ENCODE measurements at places on chromosomes 1 and 21. TPM values are rescaled to one million over a fixed set of nuclear protein-coding genes. Genes with fewer than 3 reads are reported as not detected.

The NPHS2 gene
- not detected for total RNA-seq

The NBPF9 gene
- total RNA-seq = 11.7 TPM

The IBA57 gene
- total RNA-seq = 2.3 TPM

The KIF26B gene
- 9.3 TPM for total RNA-seq

The ARID1A gene
- 11.9 TPM for total RNA-seq

The IFI16 gene
- 107 TPM for total RNA-seq

The DCST2 gene
- total RNA-seq = not detected

The POGK gene
- 20.0 TPM for total RNA-seq

The MLLT11 gene
- 5.9 TPM for total RNA-seq

The MOV10 gene
- 28.8 TPM for total RNA-seq

The DPT gene
- total RNA-seq = not detected

The REN gene
- total RNA-seq = not detected

The SLC5A9 gene
- not detected for total RNA-seq

The MMP23B gene
- 8.1 TPM for total RNA-seq

The ATP1A4 gene
- total RNA-seq = not detected

The ADORA3 gene
- total RNA-seq = not detected

The MIXL1 gene
- not detected for total RNA-seq

The POU3F1 gene
- total RNA-seq = not detected

The DCDC2B gene
- total RNA-seq = not detected

Measured in regular cardiac myocyte (primary cell).